Midbrain (tissue), 1 donor: ENCODE measurements at places on chromosomes 16 and 17.

GRCh38 chr17:18981642-18982424, 22.7 kb downstream of the FAM83G start:
- no peak for DNase-seq

DNA sequence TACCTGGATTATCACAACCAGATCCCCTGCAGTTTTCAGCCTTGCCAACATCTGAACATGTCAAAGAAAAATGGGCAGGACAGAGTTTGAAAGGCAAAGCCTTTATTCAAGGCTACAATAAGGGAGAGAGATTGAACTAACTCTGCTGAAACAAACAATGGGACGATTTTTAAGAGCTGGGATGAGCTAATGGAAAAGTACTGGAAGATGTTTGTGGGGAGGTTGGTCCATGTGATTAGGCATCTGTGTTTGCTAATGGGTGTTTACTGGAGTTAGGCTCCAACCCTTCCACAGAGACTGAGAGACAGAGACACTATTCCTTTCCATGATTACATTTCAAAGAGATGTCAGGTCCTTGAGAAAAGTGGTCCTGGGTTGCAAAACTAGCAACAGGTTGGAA, 35.0 kb upstream of the HSBP1 start:
- DNase-seq, result peak; percentile 85

DNA sequence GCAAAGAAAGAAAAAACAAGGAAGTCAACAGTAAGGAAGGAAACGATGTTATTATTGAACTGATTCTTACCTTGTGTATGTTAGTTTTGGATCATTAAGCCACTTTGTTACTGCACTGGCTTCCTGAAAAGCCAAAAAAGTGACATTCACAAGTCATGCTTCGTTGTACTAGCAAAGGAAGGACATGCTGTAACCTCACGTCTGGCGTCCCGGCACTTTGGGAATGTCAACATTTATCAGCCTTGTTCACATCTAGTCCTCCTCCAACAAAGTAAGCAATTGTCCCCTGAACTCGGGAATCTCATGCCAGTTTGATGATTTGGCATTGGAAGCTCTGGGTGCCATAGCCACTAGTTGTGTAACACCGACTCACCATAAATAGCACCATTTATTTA, 731 bp upstream of the MKS1 start:
- no peak for DNase-seq

- DNase-seq, result no peak
These were observed 16.6 kb upstream of the NOS2 start for GRCh38 chr17:27816946-27817345.

DNA sequence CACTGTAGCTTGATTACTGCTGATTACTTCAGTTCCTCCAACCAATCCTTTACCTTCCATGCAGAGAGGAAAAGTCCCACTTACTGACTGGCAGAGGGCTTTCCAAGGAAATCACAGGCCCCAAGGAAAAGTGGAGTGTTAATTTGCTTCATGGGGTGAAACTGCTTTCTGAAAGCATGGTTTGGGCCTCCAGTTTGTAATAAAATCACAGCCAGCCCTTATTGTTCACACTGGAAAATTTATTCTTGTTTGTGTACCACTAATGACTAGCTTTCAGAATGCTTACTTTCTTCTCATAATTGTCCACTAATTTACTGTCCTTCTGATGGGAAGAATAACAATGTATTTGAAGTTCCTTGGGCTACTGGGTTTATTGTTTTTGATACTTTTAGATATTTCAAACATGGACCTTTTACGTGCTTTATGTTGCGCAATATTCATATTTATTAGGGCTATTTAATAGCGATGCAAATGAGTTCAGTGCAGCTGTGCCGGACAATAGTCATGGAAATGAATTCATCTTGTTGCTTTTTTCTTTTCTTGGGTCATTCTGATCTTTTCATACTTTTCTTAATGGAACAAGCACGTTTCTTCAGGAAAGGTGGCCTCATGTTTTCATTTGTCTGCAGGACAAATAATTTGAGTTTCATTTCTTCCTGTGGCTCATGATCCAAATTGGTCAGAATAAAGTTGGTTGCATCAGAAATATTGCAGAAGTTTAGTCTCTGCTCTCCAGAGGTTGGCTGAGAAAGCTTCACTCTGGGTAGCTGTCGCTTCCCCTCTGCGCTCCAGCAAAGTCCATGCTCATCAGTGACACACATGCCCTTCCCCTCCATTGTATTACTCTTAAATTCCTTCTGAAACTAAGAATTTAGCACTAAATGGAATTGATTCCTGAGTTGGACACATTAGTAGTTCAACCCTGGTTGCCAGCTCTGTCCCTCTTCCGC, 128.7 kb downstream of the PRKCA start:
- no peak for DNase-seq

DNA sequence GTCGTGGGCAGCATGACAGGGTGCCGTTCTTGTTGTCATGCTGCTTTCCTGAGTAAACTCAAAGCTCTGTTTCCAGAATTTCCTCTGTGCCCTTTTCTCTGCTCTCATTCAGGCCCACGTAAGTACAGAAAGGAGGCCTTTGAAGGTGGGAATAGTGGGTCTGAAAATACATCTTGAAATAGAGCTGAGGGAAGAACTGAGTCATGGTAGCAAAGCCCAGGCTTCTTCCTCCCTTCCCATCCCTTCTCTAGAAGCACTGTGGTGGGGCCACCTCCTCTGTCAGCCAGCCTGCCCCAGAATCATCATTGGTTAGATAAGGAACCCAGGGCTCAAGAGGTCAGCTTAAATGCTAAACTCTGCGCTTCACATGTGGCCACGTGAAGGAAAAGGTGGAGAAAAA, 9.4 kb downstream of the CTRL start:
- no peak for DNase-seq

DNA sequence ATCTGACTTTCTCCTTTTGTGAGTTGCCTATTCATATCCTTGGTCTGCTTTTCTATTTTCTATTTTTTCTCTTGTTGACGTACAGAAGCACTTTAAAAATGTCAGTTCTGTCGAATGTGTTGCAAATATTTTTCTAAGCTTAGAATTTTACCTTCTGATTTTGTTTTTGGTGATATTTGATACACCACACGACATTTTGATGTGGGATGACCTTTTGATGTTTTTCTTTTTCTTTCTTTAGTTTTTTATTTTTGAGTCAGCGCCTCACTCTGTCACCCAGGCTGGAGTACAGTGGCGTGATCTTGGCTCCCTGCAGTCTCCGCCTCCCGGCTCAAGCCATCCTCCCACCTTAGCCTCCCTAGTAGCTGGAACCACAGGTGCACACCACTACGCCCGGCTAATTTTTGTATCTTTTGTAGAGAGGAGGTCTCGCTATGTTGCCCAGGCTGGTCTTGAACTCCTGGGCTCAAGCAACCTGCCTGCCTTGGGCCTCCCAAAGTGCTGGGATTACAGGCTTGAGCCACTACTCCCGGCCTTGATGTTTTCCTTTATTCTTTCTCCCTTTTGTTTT, 39.6 kb downstream of the WSB1 start:
- no peak for DNase-seq

DNA sequence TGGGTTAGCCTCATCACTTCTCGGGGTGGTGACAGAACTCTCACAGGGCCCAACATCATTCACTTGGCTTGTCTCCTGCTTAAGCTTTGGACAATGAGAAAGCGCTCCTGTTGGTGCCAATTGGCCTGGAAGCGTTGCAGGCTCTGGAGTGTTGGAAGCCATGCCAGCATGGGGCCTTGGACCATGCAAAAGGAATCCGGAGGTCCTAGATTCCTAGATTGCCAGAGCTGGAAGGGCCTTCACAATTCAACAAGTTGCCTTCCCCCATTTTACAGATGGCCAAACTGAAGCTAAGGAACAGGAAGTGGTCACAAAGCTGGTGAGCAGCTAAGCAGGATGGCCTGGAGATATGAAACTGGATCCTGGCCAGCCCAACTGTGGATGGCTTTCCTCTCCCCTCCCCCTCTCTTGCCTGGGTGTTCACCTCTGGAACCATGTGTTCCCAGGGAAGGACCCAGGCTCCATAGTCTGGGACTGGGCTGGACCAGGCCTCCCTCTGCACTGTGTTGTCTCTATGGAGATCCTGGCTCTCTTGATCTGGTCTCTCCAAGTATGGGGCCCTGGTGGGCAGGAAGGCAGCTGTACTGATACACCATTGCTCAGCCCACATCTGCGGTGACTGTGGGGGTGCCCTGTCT, 6.0 kb upstream of the IGFBP4 start:
- DNase-seq, result no peak

GRCh38 chr16:86083382-86084002, 184.5 kb downstream of the IRF8 start:
- no peak for DNase-seq

GRCh38 chr17:35185849-35186248, 8.3 kb downstream of the SLC35G3 start:
- no peak for DNase-seq
